Stimulated activated CD8-positive, alpha-beta memory T cell treated with anti-CD3 and anti-CD28 coated beads, Interleukin-2, amount 100 ng/mL, for 1 hour (primary cell): ENCODE measurements at places on chromosomes 3 and 15.

DNA sequence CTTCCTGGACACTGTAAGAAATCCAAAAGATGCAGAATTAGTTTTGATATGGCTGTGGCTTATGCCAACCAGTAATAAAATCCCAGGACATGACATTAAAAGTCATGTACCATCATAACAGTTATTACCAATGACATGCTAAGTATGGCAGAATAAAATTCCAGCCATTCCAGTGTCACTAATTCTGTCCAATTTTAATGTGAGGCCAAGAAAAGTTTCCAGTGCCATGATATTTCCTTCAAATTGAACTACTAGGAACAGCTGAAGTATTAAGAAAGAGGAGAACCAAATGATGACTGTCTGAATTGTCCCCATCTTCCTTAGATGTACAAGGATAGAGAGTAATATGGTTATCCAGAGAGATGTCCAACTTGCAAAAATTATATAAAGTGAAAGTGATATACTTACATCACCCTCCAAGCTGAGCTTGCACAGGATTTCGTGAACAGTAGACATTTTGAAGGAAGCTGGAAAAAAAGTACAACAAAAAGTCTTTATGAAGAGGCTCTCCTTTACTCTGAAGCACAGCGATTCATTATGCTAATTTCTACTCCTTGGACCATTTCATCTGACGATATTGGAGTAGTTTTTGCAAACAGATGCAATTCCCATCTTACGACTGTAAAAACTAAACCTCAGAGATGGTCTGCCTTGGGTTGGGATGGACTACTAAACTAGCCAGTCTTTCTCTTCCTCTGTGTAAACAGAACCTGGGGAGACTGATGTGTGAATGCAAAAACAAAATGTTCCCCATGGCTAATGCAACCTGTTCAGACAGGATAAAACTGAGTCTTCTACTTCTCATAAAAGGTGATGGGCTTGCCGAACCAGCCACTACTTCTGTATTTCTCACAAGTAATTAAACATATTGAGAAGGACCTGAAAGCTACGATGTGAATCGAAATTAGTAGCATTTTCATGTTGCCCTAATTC is 11.9 kb downstream of the ANXA2 start:
- no peak for DNase-seq

DNA sequence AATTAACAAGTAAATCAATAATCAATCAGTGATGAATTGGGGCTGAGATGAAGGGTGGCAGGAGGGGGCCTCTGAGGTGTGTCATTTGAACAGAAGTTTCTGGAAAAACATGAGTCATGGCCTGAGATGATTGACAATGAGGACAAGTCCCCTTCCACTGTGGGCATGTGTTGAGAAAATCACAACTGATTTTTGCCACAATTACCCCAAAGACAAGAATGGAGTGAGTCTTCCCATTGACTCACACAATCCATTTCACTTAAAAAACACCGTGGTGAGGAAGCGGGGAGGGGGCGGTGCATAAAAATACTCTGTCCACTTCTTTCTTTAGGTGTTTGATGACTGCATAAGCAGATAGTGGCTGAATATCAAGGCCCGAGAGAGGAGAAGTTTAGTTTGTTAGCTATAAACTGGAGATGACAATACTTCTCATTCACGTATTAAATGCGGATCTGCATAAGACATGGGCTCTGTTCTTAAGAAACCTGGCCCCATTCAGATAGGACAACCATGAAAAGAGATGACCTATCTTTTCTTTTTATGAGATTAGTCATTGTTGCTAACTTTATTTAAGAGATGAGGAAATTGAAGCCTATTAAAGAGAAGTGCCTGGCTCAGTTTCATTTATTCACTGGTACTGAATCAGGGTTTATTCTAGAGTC is 34.7 kb downstream of the SHC4 start:
- no peak for DNase-seq

DNA sequence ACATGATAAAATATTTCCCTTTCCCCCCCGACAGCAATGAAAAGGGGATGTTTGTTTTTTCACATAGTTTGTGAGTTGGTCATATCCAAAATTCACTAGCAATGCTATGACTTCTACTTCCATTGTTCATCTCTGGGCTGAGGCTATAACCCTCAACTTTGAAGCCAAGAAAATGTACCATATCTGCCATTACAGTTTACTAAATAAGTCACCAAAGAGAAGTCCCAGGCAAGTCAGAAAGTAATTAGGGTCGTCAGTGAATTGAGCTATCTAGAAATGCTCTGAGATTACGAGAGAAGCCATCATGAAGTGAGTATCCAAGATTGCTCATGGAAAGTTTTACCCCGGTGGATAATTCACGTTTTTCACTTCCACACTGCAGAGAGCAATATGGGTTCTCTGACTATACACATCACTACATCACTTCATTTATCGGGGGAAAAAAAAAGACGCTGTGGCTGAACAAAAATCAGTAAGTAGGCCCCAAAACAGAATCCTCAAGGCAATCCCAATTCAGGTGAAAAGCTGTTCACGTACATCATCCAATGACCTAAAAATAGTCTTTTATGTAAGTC is 1.4 kb downstream of the PEAK1 start:
- DNase-seq = no peak

GRCh38 chr3:12947504-12948369 is 106.4 kb upstream of the RPL32 start:
- no peak for DNase-seq

DNA sequence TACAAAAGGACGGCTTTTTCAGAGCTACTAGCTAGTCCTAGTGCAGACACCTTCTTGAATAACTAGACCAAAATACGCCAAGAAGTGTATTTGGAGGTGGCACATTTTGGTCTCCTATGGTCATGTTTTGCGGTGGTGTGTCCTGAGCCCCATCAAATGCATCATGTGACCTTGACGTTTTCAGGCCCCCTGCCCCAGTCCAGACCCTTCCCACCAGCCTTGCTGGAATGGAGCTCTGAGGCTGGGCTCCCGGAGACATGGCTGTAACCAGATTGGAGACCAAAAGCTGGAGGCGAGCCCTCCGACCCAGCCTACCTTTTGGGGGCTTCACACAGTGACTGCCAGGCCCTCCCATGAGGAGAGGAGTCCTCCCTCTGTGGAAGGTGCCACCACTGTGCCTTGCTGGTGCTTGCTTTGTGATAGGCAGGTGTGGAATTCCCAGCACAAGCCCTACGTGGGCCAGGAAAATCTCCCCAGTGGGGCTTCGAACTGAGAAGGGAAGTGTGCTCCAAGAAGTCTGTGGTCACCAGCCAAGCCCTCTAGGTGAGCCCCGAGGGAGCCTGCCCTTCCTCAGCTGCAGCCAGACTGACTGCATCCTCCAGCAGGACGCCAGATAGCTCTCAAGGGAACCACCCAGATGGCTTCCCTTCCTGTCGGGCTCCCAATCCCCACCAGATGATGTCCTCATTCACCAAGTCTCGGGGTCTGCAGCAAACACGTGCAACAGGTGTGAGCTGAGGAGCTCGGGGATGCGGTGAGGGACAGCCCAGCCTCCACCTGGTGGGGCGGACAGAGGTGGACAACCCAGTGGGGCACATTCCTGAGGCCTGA is 126.2 kb downstream of the ASB7 start:
- DNase-seq = no peak

DNA sequence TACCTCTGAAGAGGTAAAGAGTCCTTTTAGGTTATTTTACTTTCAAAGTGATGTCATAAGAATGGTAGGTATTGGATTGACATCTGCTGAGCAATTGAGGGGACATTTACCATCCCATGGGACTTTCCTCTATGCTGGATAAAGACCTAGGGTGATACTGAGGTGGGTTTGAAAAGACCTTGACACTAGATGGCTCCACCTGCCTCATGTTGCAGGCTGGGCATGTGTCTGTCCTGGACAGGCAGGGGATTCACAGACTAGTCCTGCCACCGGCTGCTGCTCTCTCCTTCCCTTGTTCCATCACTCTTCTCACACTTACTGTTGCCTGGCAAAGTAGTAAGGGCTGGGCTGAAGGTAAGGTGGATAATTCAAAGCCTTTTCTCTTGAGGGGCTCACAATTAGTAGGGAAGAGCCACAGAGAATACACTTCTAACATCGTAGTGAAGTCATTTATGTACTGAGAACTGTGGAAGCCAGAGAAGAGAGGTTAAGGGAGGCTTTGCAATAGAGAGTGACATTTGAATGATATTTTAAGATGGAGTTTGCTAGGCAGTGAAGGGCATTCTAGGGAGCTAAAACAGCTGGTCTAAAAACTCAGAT is 27.7 kb downstream of the TRAK1 start:
- DNase-seq = no peak

- no peak for DNase-seq
Observed at GRCh38 chr15:98735895-98736617, 87.7 kb downstream of the IGF1R start.

GRCh38 chr3:24502690-24503089 is 8.0 kb upstream of the THRB start:
- DNase-seq = no peak

GRCh38 chr3:187292631-187293515 is 1.3 kb upstream of the MASP1 start:
- no peak for DNase-seq

- no peak for DNase-seq
Observed at GRCh38 chr3:94304954-94305353, 242.1 kb downstream of the NSUN3 start.

DNA sequence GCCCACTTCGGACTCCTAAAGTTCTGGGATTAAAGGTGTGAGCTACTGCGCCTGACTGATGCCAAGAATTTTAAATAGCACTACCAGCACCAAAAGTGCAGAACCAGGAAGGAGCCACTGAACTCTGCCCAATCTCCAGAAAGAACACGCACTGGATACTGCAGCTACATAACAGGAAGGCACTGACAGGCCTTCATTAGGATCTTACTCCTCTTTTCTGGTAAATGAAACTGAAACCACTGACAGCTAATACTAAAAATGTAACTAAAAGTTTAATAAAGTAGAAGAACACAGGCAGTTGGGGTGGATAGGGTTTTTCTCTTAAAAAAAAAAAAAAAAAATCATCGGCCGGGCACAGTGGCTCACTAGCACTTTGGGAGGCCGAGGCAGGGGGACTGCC is 74.1 kb upstream of the CHRM5 start:
- DNase-seq = no peak

- DNase-seq = no peak
Observed at GRCh38 chr3:96300743-96301142, 513.7 kb upstream of the EPHA6 start.

GRCh38 chr3:112811917-112812660 is 34.6 kb downstream of the CD200R1L start:
- DNase-seq = no peak

- DNase-seq = no peak
Observed at GRCh38 chr15:96733721-96734120, 403.2 kb downstream of the NR2F2 start.

DNA sequence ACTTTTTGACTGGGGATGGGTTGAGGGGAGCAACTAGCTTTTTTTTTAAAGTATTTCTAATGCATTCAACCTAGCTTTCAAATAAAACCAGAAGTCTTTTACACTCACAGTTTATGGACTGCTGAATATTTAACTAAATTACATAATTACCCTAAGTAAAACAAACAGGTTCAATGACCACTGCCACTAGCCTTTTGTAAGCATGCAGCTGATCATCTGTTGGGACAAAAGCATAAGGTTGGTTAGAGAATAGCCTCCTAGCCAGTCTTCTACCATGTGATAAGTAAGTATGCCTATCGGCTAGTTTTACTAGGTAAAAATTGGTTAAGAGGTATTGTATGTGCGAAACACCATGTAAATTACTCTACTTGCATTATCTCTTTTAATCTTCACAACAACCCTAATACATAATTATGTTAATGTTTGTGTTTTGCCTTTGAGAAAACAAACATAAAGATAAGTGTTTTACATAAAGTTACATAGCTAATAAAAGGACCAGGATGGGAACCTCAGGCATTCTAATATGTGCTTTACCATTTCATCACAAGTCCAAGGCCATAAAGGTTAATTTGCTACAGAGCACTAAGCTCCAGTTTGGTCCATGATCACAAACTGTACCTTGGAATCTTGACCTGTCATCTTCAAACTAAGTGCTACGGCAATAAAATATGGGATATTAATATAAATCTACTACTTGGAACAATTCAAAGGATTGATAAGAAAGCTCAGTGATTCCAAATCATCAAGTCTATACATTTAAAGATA is 13.2 kb downstream of the PFN2 start:
- DNase-seq = no peak

- no peak for DNase-seq
Observed at GRCh38 chr3:195886181-195887141, 21.9 kb downstream of the TNK2 start.

DNA sequence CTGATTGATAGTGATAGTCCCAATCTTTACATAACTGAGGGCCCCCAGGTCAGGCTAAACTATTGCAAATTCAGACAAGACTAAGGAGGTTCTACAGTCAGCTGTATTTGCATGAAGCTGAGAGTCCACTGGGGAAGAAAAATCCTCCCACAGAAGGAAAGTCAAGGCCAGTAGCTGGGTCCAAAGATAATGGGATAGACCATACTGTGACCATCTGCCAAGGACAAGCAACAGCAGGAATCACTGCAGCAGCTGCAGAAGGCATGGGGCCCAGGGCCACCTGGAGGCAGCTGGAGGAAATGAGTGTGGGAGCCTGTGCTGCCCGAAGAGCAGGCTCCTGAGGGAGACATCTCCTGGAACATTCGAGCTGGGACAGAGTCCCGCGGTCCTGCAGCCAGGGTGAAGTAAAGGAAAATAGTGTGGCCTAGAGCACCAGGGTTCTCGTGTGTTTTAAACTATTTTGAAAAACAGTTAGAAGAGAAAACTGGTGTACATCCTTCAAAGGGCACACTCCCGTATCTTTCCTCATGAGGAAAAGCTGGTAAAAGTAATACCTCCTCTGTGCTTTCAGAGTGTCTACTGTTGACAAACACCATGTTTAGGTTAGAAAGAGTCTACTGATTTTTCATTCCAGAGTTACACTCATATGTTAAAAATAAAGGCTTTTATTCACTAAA is 13.2 kb upstream of the TMEM212 start:
- no peak for DNase-seq

GRCh38 chr3:30505866-30506520 is 100.4 kb upstream of the TGFBR2 start:
- no peak for DNase-seq

GRCh38 chr3:185210621-185211142 is 43.2 kb downstream of the EHHADH start:
- no peak for DNase-seq

- DNase-seq = no peak
Observed at GRCh38 chr3:33233884-33234283, 15.3 kb upstream of the SUSD5 start.

- no peak for DNase-seq
Observed at GRCh38 chr3:72137865-72138861, 353.2 kb upstream of the PROK2 start.

DNA sequence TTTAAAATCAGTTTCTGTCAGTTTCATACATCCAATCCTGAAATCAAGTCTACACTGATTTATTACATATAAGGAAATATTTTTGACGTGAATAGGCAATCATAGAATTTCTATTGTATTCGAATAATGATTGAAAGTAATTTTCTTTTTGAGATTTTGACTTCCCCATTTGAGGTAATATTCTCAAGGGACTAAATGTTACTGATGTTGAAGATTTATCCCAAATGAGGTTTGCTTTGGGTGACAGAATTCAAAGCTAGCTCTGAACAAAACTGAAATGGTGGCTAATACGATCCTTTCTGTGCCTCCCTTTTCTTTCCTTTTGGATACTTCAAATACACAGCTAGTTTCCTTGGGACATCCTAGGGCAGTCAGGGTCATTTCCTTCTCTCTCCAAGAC is 12.9 kb upstream of the CNBP start:
- DNase-seq = no peak
